ENCODE measurements at places on chromosomes 4 and X. TPM values are rescaled to one million over a fixed set of nuclear protein-coding genes. Genes with fewer than 3 reads are reported as not detected.

L1CAM gene
- 47.4 TPM for total RNA-seq

S100G gene
- total RNA-seq, result not detected

MAMLD1 gene
- total RNA-seq, result 1.9 TPM

TBX22 gene
- total RNA-seq, result not detected

ASMT gene
- total RNA-seq, result 0.12 TPM

CLDN22 gene
- under 0.01 TPM for total RNA-seq

XK gene
- total RNA-seq, result under 0.01 TPM

PPEF2 gene
- not detected for total RNA-seq

PPP4R3C gene
- not detected for total RNA-seq

SRPK3 gene
- total RNA-seq, result 0.61 TPM

CT45A5 gene
- total RNA-seq, result not detected

PHEX gene
- 0.24 TPM for total RNA-seq

MGAT4D gene
- total RNA-seq, result not detected

RIBC1 gene
- total RNA-seq, result 0.73 TPM

SRPX gene
- 147 TPM for total RNA-seq

PCSK1N gene
- total RNA-seq, result 0.49 TPM

IL15 gene
- total RNA-seq, result 5.3 TPM

AADAT gene
- total RNA-seq, result 6.1 TPM

NMU gene
- total RNA-seq, result not detected

SAT1 gene
- total RNA-seq, result 66.7 TPM

PDZD4 gene
- total RNA-seq, result 1.8 TPM

MEPE gene
- not detected for total RNA-seq

SMS gene
- 39.1 TPM for total RNA-seq

ANTXR2 gene
- total RNA-seq, result 92.7 TPM

SPANXN5 gene
- total RNA-seq, result not detected

GRSF1 gene
- 67.5 TPM for total RNA-seq

FMR1NB gene
- not detected for total RNA-seq

STARD8 gene
- 8.0 TPM for total RNA-seq

FAM241A gene
- total RNA-seq, result 1.9 TPM

OPHN1 gene
- total RNA-seq, result 10.1 TPM

BEX4 gene
- 20.9 TPM for total RNA-seq

TLR2 gene
- total RNA-seq, result 2.6 TPM

NPY2R gene
- total RNA-seq, result not detected

CACNA1F gene
- not detected for total RNA-seq

VEGFC gene
- total RNA-seq, result 24.7 TPM

GLUD2 gene
- total RNA-seq, result 2.9 TPM

NUP62CL gene
- total RNA-seq, result 0.16 TPM

OTC gene
- not detected for total RNA-seq

AKAP14 gene
- not detected for total RNA-seq

CT45A2 gene
- not detected for total RNA-seq

HGFAC gene
- not detected for total RNA-seq

MUC7 gene
- not detected for total RNA-seq

Data from hair follicle dermal papilla cell (primary cell).